Fibroblast of skin of abdomen (primary cell): ENCODE measurements at places on chromosomes 12 and 14.
A peak's percentile ranks its signal among the peaks of the same experiment; 100 is the strongest.

DNA sequence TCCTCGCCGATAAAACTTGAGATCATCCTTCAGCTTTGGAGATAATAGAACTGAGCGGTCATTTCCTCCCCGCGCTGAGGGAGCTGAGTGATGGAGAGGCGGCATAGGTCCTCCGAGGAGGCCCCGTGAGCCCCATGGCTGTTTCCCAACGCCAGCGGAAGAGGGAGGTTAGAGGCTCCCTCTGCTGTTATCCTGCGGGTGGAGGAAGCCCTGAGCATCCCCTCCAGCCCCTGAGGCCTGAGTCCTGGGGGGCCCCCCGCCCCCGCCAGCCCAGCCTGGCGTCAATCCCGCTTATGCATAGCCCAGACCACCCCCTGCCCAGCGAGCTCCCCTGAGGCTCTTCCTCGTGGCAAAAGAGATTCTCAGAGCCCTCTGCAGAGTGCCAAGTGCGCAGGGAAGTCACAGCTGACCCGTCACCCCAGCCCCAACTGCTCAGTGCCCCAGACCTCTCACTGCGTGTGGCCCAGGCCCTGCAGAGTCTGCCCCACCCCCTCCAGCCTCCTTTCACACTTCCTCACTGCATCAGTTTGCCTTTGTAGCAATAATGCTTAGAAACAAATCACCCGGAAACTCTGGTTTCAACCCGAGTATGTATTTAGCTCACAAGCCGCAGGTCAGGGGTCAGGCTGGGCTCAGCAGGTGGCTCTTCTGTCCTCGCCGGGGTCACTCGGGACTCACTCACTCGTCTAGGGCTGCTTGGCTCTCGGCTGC lies 44.7 kb upstream of the GALNT9 start:
- DNase-seq, result no peak

DNA sequence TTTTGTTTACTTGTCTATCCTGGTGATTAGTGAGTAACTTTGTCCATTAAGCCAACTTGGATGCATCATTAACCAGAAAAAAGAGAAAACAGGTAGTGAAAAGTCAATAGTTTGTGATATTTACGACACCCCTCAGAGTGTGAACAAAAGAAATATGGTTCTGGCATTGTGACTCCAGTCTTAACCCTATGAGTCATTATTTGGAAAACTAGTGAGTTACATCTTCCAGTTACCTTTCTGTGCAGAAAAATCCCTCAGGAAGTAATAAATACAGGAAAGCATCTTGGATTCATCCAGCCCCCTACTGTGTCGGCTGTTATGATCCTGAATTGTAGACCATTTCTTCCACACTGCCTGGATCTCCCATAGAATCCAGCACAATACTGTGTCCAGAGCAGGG lies 379.1 kb downstream of the GALC start:
- peak; percentile 73 for DNase-seq

GRCh38 chr12:64029013-64029857 lies 184.7 kb downstream of the SRGAP1 start:
- DNase-seq, result peak; percentile 80

- no peak for DNase-seq
Measured at GRCh38 chr12:20807192-20808080, 3.1 kb upstream of the SLCO1B3 start.

DNA sequence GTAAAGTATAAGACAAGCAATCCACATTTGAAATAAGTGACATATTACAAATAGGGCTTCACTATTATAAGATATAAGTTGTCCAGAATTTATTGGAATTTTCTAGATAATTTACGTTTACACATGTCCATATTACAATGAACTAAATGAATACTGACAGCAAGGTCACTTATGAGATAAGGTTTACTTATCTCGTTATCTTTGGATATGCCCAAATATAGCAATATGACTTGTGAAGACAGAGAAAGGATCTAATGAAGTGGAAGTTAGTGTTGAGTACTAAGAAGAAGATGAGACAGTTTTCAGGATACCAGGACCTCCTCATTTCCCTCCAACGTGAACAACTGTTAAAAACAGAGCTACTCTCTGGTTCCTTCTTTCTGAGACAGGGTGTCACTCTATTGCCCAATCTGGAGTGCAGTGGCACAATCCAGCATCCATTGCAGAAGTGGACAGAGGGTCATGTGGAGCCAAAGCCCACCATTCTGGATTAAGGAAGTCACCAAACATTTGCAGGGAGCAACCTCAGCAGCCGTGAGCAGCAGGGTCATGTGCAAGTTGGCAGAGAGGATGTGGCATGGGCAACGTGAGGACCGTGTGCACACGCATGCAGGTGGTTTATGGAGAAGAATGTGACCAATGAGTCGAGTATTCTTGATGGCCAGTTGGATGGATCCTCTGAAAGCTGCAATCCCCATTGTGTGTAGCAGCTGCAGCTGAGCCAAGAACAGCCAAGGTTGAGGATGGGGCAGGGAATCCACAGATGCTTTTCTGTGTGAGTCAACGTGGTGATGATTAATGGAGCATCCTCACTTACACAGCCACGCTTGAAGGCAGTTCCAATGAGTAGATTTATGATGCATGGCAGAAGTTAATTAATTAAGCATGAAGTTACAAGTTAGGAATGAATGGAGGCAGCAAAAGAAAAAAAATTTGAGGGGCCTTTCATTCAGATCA lies 111.0 kb downstream of the BICD1 start:
- DNase-seq, result peak; percentile 97

DNA sequence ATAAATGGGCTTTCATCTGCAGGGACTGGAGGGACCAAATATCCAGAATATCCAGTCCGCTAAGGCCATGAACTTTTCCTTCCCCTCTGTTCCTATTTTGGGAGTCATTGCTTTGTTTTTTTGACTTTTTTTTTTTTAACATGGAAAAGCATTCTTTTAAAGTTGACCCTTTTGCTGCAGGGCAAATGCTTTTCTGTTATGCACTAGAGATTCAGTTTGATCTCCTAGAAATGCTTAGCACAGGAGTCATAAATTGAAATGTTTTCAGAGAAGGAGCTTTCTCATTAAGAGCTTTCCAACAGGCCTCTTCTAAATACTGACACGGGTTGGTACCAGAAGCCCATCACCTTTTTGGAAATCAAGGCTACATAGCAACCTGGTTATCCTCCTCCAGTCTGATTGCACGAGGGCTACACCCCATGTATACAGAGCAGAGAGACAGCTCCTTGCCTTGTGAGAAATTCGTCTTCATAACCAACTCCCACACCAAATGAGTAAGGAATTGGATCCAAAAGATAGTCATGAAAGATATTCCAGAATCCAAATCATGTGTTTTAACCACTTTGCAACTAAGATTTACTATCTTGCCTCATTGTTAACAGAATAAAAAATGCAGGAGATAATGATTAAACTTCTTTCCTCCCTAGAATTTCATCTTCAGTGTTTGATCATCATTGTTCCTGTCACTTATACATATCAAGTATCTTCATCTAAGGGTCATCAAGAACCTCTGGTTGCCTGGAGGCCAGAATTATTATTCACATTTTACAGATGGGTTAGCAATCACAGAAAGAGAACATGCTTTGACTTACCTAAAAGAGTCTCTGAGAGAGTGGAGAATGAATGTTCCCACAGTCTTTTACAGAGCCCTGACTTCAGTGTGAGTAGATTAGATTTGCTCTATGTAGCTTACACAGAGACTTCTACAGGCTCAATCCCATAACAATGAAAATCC lies 389.4 kb downstream of the ZFP36L1 start:
- no peak for DNase-seq

- no peak for DNase-seq
Measured at GRCh38 chr12:124018539-124018938, 45.5 kb downstream of the ZNF664 start.

GRCh38 chr12:10179776-10180181 lies 947 bp downstream of the TMEM52B start:
- DNase-seq, result no peak

- DNase-seq, result no peak
Measured at GRCh38 chr14:65268594-65268993, 143.9 kb upstream of the FUT8 start.

GRCh38 chr12:6278439-6279255 lies 31.8 kb upstream of the PLEKHG6 start:
- DNase-seq, result peak; percentile 81

- peak; percentile 27 for DNase-seq
Measured at GRCh38 chr14:60989599-60989998, 8.6 kb downstream of the SLC38A6 start.

DNA sequence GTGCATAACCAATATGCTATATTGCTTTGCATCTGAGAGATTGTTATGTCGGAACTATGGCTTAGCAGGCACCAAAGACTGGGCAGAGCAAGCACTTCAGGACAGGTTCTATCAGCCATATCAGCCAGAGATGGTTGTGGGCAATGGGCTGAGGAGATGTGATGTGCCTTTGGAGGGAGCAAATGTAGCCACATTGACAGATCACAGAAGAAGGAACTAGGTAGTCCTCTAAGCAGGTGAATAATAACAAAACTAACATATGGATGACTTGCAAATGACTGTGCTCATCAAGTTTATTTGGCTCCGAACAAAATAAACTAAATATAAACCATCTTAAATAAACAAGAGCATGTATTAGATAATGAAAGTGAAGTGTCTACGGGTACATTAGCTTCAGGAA lies 291.7 kb downstream of the RMST start:
- DNase-seq, result no peak

- no peak for DNase-seq
Measured at GRCh38 chr12:54266852-54267251, 13.1 kb downstream of the CBX5 start.

- DNase-seq, result peak; percentile 42
Measured at GRCh38 chr12:124915239-124916236, 1.1 kb upstream of the UBC start.

GRCh38 chr12:132479938-132480622 lies 9.9 kb upstream of the FBRSL1 start:
- no peak for DNase-seq

- no peak for DNase-seq
Measured at GRCh38 chr14:68710776-68711175, 82.1 kb downstream of the ZFP36L1 start.

DNA sequence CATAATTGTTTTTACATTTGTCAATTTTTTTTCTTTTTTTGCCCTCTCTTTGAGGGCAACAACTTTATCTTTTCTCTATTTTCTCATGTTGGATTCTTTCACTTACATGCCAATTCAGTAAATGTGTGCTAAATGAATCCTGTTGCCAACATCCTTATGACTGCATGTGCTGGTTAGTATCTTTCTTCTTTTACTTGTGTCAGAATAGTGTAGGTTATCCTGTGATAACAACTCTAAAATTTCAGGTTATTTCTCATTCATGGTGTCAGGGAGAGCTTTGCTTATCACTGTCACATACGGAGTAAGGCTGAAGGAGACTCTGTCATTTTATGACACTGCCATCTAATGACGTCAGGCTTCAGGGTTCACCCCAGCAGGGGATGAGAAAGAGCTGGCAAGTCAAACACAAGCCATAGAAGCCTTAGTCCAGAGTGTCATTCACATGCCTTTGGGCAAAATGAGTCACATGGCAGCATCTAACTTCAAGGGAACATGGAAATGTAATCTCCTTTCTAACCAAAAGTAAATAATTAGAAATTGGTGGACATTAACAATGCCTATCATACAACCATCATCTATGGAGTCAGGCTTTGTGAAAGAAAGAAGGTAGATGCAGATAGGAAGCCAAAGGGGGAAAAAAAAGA lies 242.5 kb upstream of the ATP2B1 start:
- no peak for DNase-seq

GRCh38 chr12:105110851-105111250 lies 3.3 kb downstream of the WASHC4 start:
- DNase-seq, result no peak

DNA sequence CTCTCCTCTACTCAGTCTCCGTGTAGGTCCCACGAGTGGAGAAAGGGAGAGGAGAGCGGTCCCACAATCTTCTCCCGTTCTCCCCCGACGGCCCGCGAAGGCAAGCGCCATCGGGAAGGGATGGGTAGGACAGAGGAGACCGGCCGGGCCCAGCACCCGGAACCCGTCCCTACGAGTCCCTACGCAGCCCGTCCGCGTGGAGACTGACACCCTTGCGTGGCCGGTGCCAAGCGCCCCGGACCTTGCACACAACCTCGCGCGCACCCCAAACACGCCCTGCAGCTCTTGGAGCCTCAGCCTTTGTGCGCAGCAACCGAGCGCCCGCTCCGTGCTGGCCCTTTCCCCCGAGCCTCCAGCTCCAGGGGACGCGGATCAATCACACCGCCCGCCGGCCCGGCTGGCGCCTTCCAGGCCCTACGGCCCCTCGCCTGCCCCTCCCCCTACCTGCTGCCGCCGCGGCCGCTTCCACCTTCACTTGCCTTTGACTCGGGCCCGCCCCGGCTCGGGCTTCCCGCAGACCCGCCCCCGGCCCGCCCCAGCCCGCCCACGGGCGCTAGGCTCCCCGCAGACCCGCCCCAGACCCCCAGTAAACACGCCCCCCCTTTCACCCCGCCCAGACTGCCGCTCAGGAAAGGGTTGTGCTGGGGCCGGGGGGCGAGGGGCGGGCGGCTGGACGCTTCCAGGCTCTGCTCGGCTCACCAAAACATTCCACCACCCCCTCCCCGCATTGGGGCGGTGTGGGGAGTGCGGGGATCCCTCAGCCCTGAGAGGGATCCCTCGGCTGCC lies at the start of gene NDRG2:
TSS of gene NDRG2 (minus strand) at position 477 of the 786 bp plus-strand sequence. CDS start 1,746 bp downstream, outside the sequence.
- peak; percentile 23 for DNase-seq

DNA sequence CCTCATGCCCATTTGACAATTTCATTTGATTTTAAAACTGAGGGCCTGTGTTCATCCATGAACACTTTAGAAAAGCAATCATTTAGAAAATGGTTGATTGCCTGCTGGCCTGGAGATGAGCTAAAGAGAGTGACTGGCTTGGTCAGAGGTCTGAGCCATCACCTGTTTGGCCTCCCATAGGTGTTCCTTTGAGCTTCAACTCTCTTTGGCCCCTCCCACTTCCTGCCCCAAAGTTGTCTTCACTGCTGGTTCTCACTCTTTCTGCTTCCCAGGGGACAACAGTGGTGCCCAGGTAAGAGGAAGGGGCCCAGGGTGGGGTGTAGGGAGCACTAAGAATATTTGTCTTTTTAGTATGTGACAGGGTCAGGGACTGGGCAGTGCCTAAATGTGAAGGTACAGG lies 4.9 kb upstream of the TCP11L2 start:
- no peak for DNase-seq

DNA sequence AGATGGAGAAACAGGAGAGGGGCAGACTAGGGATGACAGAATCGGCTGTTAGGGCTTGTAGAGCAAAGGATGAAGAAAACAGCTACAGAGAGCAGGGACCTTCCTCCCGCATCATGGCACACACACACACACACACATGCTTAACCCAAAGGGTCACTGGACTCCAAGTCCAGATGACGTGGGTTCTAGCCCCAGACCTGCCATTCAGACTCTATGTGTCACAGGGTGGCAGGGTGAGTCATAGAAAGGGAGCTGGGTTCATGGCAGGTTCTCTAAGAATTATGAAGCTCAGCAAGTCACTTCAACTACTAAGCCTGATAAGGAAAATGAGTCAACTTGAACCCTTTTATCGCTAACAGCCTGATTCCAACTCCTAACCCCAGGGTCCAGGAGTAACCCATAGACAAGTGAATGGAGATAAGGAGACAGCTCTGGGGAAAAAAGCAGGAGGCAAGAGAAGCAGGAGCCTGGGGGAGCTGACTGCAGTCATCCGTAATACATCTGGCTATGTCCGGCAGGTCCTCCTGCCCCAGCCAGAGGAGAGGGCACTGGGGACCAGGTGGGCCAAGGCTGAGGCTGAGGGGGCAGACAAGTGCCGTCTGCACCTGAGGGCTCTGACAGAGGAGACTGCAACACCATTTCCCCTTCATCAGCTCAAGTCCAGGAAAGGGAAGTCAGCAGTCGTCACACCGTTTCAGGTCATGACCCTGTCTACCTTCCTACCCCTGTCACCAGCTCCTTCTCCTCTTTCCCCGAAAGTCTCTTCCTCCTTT lies 3.6 kb upstream of the TNFRSF1A start:
- DNase-seq, result peak; percentile 80

GRCh38 chr14:80698974-80699373 lies 242.6 kb downstream of the CEP128 start:
- DNase-seq, result no peak
